ENCODE measurements at places on chromosomes 3 and 15.

DNA sequence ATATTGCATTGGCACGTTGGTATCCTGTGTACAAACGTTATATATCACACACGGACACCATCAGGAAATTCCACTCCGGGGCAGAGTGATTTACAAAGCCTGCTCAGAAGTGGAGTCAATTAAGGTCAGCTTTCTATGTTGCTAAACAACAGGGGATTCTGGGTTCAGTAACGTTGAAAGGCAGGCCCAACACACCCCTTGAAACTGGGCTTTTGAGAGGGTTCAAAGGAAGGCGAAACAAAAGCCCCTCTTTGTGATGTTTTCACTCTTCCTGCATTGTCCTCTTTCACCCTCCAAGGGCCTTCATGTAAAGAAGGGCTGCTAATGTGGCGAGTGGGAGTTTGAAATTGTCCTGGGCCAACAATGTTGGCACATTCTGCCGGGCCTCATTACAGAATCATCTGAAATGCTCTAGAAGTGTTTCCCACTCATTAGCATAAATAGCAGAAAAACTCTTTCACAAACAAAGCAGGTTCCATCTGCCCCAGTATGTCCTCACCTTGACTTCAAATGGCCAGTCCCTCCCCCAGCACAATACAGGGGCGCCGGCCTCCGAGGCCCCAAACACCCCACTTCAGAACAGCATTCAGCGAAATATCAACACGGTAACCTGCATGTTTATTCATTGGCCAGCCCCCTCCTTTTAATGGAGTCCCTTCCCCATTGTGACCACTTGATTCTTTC is 76.4 kb downstream of the HES1 start:
- no peak for DNase-seq

- DNase-seq: no peak
Observed at GRCh38 chr15:91952216-91952615, 98.7 kb downstream of the SLCO3A1 start.

DNA sequence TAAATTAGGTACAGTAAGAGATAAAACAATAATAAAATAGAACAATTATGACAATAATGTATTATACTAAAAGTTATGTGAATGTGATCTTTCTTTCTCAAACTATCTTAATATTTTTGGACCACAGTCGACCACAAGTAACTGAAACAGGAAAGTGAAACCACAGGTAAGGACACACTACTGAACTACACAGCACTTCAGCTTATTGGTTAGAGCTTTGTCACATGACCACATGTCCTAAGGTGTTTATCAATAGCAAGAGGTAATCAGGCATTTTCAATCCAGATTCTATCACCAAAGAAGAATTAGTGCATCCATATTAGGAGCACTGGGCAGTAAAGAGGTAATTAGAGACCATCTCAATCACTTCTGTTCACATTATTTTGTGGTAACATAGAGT is 392.8 kb downstream of the RSL24D1 start:
- DNase-seq: no peak

GRCh38 chr3:188539631-188540194 is 385.8 kb downstream of the LPP start:
- DNase-seq: no peak

DNA sequence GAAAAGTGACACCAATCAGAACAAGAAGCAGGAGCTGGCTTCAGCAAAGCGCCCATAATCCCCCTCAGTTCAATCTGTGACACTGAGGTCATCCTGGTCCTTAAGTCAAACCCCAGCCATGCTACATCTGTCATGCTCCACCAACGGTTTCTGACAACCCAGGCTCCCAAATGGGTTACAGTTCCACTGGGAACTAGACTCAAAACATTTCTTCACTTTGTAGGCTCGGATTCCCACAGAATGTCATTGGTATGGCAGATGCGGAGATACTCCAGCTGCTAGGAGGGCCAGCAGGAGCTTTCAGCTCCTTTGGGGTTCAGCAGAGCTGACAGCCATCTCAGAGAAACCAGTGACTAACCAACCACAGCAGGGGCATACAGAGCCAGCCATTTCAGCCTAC is 48.9 kb downstream of the SUMF1 start:
- DNase-seq: no peak

DNA sequence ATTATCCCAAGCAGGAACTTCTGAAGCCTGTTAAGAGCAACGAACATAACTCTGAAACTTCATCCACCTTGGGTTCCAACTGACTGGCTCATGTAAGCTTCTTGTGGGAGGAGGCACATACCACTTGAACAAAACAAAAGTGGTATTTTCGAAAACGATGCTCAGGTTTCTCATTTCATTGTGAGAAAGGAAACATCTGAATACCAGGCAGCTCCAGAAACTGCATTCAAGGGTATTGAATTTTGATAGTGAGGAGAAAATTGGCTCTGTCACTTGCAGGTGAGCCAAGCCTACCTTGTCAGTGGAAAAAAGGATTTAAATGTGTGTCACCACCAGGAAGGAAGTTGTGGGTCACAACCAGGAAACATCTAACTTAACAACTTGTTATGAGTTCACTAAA is 218.1 kb upstream of the SATB1 start:
- DNase-seq: peak; percentile 10

GRCh38 chr3:25495726-25496253 is 67.7 kb downstream of the RARB start:
- no peak for DNase-seq

GRCh38 chr15:65095011-65095746 is 18.6 kb downstream of the KBTBD13 start:
- DNase-seq: no peak

DNA sequence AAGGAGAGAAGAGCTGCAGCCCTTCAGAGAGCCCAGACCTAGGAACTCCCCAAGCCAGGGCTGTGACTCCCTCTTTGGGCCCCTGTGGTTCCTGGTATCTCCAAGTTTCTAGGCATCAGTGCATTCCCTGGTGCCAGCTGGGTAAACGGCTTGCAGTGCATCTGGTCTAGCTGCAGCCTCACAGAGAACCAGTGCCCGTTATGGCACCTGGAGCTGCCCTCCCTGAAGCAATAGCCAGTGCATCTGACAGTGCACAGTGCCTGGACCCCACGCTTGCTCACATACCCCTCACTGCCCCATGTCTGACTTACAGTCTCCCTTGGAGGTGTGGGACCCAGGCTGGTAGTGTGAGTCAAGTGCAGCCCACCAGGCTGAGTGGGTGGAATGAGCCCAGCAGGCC is 52.1 kb downstream of the LSAMP start:
- DNase-seq: no peak

GRCh38 chr15:55241186-55241585 is 44.4 kb upstream of the RSL24D1 start:
- DNase-seq: no peak

GRCh38 chr3:126659915-126660886 is 5.3 kb upstream of the TXNRD3 start:
- no peak for DNase-seq

DNA sequence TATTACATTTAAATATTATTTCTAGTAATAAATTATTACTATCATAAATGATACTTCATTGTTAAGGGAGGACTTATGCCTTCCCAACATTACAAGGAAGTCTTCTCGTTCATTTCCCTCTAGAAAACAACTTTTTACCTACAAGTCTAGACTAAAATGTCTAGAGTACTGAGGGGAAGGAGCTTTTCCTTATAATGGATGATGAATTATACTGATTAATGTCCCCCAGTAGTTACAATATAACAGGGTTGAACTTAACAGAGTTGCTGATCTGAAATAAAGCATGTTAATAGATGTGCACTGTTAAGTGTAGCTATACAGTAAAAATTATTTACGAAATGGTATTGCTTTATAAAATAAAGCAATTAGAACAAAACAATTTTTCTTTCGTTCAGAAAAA is 2.7 kb upstream of the MNS1 start:
- no peak for DNase-seq

- no peak for DNase-seq
Observed at GRCh38 chr3:150411546-150411945, 3.4 kb downstream of the TSC22D2 start.

DNA sequence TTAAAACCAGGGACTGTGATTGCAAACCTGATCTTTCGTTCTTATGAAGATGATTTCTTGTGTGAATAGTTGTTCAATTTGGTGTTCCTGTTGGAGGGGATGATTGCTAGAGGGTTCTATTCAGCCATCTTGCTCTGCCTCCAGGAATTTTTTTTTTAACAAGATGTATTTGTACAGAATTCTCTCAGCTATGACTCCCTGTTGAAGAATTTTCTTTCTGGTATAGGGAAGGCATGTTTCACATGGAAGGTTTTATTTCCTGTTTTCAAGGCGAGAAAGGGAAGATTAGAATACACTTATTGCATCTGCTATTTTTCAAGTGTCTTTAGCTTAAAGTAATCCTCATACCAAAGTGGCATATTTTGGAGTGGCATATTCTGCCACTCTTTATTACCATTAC is 5.6 kb upstream of the LRRC34 start:
- no peak for DNase-seq

GRCh38 chr3:49512781-49513355 is 41.4 kb upstream of the BSN start:
- no peak for DNase-seq

GRCh38 chr3:45572755-45573154 is 21.8 kb upstream of the LIMD1 start:
- no peak for DNase-seq

- DNase-seq: no peak
Observed at GRCh38 chr3:108610651-108611050, 21.1 kb downstream of the DZIP3 start.

- no peak for DNase-seq
Observed at GRCh38 chr15:86266896-86267484, 187.3 kb downstream of the AGBL1 start.

- no peak for DNase-seq
Observed at GRCh38 chr3:173823911-173824460, 426.4 kb downstream of the NLGN1 start.
